ENCODE measurements at places on chromosomes 2 and 18.

DNA sequence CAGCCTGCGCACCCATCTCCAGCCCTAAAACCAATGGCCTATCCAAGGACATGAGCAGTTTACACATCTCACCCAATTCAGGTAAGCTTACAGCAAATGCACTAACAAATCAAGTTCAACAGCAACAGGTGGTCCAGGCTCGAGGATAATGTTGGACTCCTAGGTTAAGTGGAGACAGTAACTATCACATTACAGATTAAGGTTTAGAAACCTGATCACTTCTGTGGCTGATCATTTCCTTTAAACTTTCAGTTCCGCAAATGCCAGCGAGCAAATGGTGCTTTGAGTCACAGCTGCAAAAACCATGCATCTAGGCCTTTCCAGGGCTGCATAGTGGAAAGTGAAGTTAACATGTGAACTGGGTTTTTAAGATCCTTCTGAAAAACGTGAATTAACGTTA, 259.4 kb downstream of the GBX2 start:
- no peak for DNase-seq

DNA sequence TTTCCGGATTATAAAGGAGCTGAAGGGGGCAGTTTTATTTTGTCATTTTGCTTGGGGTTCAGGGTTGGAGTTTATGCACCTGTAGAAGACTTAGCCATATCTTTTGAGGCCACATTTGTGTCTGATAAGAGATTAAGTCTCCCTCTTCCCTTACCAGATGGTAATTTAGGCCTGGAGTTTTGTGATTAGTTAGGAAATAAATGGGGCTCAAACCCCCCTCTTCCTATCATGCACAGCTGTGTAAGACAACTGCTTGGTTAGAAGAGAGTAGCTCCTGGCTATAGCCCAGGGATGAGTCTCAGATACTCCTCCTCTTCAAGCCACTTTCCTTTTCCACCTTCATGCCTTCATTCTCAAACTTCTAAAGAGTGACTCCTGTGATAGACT, 802 bp upstream of the SAP130 start:
- no peak for DNase-seq

GRCh38 chr2:80476535-80477117, 172.1 kb upstream of the LRRTM1 start:
- no peak for DNase-seq

DNA sequence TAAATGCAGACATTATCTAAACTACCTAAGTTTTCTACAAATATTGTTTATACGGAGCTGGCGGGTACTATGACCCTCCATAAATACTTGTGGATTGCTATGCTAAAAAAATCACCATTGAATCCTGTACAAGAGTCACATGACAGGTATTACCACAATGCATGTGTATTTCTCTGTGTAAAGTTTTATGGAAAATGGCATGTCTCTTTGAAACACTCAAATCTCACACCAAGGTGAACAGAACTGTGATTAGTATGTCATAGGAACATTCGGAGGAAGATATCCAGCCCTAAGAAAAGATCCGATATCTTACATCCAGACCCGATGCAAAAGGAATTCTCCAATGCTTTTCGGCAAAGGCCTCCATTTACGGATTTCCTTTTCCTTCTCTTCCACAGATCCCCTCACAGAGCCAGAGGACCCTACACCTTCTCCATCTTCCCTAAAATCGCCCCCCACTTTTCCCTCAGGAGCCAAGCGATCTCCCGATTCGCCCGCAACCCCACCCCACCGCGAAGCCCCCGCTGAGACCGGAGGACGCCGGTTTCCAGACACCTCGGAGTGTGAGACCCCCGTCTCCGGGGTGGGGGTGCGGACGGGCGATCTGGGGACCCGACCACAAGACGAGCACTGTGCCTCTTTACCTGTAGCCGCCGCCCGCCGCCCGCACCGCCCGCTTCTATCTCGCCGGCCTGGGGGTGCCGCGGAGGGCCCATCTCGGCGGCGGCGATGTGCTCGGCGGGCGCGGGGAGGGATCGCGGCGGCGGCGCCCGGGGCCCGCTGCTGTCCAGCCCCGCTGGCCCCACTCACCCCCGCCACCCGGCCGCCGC, 1.2 kb downstream of the SAP130 start:
- DNase-seq = no peak

DNA sequence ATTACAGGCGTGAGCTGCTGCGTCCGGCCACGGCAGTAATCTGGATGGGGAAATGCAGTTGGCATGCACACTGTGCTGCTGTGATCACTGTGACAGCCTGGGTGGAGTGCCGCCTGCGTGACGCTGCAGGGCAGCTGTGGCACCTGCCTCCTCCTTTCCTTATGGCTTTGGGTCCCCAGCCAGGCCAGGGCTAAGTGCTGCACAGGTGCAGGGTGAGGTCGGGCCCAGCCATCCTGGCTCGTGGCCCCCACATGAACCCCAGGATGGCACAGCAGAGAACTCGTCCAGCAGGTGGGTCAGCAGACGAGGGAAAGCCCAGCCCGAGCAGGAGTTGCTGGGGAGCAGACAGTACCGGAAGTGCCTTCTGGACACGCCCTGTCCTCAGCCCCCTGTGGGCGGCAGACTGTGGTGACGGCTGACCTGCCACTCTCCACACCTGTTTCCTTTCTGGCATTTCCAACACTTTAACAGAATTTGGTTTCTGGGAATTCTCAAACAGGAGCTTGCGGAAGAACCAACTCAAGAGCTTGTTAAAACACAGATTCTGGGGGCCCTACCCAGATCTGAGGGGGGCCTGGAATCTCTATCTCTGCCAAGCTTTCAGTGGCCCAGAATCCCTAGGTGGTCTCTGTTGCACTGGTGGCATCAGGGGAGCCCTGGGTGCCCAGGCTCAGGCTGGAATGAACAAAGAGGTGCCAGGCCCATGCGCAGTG, 16.9 kb downstream of the HS1BP3 start:
- DNase-seq = no peak

DNA sequence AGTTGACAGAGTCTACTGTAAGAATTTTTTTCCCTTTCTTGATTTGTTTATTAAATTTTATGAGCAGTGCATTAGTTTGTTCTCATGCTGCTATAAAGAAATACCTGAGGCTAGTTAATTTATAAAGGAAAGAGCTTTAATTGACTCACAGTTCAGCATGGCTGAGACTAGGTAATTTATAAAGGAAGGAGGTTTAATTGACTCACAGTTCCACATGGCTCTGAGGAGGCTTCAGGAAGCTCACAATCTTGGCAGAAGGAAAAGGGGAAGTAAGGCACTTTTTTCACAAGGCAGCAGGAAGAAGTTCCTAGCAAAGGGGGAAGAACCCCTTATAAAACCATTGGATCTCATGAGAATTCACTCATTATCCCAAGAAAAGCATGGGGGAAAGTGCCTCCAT, 191.4 kb upstream of the VRK2 start:
- DNase-seq = no peak

DNA sequence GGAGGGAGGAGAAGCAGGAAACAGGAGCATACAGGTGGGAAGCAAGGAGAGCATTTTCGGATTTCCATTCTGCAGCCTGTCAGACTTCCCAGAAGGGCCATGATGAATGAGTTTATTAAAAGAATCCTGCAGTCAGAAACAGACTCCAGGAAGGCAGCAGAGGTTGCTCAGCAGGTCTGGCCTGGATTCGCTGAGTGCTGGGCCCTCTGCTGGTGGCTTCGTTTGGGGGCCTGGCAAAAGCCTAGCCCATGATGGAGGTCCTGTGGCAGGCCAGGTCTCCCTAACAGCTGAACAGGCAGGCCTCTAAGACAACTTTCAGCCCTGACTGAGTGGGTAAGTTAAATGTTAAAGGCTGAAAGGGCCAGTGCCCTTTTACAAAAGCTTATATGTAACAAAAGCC, 108.2 kb upstream of the CAPN13 start:
- no peak for DNase-seq

DNA sequence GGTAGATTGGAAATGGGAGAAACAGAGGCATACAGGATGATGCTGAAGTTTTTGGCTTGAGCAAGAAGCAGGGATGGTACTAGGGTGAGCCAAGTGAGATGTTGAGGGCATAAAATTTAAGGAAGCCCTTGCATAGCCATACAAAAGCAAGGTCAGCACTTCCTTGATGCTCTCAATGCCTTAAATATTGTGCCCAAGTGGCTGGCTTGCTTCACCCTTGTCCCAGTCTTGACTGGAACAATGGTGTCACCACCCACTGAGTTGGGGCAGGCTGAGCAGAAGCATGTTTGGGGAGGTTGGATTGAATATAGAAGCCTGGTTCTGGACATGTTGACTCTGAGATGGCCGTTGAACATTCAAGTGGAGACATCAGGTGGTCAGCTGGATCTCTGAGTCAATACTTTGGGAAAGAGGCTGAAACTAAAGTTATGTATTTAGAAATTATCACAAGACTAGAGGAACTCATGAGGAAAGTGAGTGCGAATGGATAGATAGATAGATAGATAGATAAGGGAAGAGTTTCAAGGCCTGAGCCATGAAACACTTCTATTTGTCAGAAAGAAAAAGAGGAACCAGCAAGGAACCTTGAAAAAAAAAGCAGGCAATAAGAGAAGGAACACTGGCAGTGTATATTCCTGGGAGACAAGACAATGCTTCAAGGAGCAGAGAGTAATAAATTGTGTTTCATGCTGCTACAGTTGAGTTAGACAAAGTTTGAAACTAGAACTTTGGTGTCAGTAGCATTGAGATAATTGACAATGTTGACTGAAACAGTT, 43.0 kb upstream of the HNMT start:
- no peak for DNase-seq

GRCh38 chr2:166334805-166335204, 40.9 kb downstream of the SCN9A start:
- DNase-seq = no peak

GRCh38 chr18:63236921-63237846, 82.4 kb downstream of the BCL2 start:
- DNase-seq = no peak

GRCh38 chr2:209577376-209578357, 153.8 kb downstream of the MAP2 start:
- DNase-seq = no peak

GRCh38 chr2:5215989-5216607, 476.1 kb upstream of the SOX11 start:
- no peak for DNase-seq

DNA sequence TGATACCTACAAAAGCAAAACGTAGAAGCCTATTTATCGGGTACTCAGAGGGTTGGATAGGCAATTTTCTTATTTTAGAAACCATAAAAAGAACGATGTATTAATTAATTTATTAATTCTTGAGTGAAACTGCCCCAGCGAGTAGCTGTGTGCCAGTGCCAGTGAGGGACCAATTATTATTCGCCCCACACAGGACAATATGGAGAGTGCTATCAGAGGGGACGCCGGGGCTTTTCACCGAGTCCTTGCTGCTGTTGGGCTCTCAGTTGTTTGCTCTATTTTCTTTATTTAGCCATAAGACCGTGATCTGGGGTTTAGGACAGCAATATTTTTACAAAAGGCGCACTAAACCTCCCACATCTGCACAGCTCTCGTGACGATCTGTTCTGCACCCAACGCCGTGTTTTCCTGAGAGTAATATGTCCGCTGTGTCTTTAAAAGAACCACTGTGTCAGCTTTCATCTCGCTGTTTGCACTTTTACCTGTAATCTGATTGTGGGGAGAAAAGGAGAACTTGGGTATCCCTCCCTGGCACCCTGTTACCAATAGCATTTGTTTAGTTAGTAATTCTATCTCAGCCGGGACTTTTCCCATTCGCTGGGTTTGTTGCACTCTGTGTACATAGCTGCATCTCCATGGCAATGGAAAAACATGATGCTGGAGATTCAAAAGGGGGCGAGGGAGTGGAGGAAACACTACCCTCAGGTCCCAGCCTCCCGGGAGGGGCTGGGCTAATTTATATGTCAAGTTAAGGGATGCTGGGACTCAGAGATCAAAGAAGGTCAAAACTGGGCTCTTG, 30.1 kb upstream of the ZNF516 start:
- DNase-seq = no peak

GRCh38 chr2:45269149-45269793, 260.0 kb upstream of the SIX2 start:
- DNase-seq = no peak

DNA sequence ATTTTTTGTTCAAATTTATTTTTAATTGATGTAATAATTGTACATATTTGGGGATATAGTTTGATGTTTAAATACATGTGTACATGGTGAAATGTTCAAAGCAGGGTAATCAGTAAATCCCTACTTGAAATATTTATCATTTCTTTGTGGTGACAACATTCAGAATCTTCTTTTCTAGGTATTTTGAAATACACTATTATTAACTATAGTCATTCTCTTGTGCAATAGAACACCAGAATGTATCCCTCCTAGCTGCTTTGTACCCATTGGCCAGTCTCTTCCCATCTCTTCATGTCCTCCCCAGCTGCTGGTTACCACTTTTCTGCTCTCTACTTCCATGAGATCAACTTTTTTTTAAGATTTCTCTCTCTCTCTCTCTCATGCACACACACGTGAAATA, 126.5 kb downstream of the ZNF407 start:
- peak; percentile 46 for DNase-seq

DNA sequence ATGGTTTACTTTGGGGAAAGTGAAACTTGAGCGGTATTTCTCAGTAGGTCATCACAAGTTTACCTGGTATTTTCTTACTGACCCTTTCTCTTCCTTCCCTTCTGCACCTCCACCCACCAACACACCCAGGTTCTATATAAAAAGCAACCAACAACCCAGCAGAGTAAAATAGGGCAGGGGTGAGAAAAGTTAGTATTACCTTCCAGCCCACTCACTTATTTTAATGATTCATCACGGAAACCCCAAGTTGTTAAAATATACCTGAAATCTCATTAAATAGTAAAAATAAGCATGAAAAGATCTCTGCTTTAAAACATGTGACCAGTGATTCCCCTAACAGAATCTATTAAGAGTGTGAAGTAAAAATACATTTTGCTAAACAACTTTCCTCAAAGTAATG, 306.1 kb downstream of the ZEB2 start:
- no peak for DNase-seq

- no peak for DNase-seq
Measured at GRCh38 chr2:38202713-38203445, 126.9 kb upstream of the CYP1B1 start.

DNA sequence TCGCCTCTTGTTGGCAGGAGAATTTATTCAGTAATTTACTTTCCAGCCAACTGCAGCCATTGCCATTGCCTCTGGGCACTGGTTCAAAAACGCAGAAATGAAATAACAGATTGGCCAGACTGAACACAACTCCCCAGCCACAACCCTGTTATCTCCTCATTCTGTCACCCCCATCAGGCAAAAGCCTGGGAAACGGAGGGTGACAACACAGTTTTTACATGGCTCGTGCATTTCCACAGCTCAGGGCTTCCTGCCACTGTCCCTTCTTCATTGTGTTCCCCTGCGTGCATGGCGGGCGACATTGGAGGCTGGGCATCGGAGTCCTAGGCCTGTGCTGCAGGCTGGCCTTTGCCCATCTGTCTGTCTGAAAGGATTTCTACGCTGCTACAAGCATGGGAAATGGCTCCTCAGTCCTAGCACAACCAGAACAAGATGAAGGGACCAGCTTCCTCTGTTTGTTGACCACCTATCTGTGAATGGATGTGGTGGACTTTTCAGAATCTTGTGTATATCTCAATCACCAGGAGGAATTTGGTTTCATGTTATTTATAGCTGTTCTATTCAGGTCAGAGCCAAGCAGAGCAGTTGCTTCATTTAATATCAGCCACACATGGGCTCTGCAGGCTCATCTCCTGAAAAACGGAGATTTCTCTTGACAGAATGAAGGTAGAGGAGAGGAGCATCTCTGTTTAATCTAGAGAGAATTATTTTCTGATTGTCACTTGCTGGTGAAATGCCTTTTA, 107.0 kb downstream of the MGAT5 start:
- DNase-seq = no peak

GRCh38 chr2:122528061-122528460, 772.6 kb downstream of the TSN start:
- DNase-seq = no peak

Measured in AG04449 (cell line).